Pericardium fibroblast (primary cell): ENCODE measurements at places on chromosomes 7 and 10. TPM values are rescaled to one million over a fixed set of nuclear protein-coding genes. Genes with fewer than 3 reads are reported as not detected.

The CLDN3 gene
- not detected in 2 replicates for total RNA-seq

The SEC61A2 gene
- 4.6 and 39.7 TPM in 2 replicates for total RNA-seq

The WNT8B gene
- total RNA-seq = not detected in 2 replicates

The LBX1 gene
- total RNA-seq = under 0.01 TPM in 1 of 2 replicates, not detected in the other

The AGMO gene
- total RNA-seq = 0.26 TPM in 1 of 2 replicates, not detected in the other

The PMS2 gene
- 10.4 and 16.7 TPM in 2 replicates for total RNA-seq

The AGR3 gene
- total RNA-seq = not detected in 2 replicates

The SLC29A4 gene
- total RNA-seq = 4.1 and 4.3 TPM in 2 replicates

The GRM3 gene
- total RNA-seq = not detected in 2 replicates

The SYCE1 gene
- 1.5 TPM in 1 of 2 replicates, not detected in the other for total RNA-seq

The HHEX gene
- total RNA-seq = 0.12 and 0.51 TPM in 2 replicates

The SLC18A3 gene
- not detected in 2 replicates for total RNA-seq

The CFAP58 gene
- 0.23 and 0.26 TPM in 2 replicates for total RNA-seq

The CYP3A5 gene
- 0.43 TPM in 1 of 2 replicates, not detected in the other for total RNA-seq

The PRF1 gene
- total RNA-seq = not detected in 2 replicates

The SPAM1 gene
- not detected in 2 replicates for total RNA-seq

The ENTPD1 gene
- total RNA-seq = 2.3 TPM in 1 of 2 replicates, not detected in the other

The ATG9B gene
- 0.12 TPM in 1 of 2 replicates, not detected in the other for total RNA-seq
